ENCODE measurements at places on chromosomes 7 and 10.
A peak's percentile ranks its signal among the peaks of the same experiment; 100 is the strongest.

GRCh38 chr10:84743483-84743882 is 415.1 kb downstream of the CCSER2 start:
- no peak for DNase-seq

DNA sequence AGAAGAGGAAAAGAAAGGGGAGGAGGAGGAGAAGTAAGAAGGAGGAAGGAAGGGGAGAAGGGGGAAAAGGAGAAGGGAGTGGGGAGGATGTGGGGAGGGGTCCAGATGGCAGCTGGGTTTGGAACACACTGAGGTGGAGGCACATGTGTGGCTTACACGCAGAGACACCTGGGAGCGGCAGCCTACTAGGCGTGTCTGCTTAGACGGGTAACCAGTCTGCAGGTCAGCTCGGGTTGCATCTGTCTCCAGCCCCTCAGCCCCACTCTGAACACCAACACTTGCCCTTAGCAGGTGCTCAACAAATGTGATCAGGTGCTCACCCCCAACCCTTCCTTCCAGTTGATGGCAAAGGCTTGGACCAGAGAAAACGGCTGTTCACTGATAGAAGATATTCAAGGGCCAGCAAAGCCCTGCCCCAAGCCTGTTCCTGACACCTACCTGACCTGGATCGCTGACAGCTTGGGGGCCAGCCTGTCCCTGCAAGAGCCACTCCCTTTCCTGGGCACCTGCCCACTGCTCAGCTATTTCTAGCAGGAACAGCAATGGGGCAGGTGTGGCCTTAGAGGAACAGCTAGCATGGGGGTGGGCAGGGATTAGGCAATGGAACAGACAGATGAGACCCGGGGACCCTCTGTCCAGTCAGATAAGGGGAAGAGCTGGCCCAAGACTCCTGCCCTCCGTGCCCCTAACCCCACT is 70.5 kb downstream of the SH3PXD2A start:
- no peak for DNase-seq

GRCh38 chr10:118383063-118383689 is 41.1 kb upstream of the FAM204A start:
- DNase-seq: no peak

GRCh38 chr7:111878785-111879184 is 316.5 kb upstream of the IMMP2L start:
- DNase-seq: no peak

DNA sequence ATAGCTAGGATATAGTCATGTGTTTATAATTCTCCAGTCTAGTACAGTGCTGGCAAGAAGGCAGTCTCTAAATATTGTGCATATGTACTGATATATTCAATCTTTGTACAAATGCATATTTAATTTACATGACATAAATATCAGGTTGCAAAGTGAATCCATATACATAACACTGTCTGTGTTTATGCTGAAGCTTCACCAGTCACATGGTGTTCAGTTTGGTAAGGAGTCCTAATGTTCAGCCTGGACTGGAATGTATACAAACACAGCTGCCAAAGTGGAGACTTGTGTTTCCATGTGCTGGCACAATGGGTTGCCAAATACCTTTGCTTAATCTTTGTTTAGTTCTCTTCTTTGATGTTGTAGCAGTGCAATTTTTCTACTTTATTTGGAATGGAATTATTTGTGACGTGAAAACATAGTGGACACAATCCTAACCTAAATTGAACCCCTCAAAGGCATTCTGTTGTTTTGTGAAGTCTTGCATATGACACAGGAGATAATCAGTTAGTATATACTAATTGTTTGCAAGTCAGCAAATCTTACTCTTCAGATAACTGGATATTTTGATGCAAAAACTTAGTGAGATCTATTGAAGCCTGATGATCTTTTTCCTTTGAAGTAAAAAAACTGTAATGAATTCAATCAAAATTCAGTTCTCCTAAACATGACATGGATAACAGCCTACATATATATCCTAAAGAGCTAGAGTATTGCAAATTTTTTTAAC is 17.3 kb upstream of the ARL4A start:
- no peak for DNase-seq

DNA sequence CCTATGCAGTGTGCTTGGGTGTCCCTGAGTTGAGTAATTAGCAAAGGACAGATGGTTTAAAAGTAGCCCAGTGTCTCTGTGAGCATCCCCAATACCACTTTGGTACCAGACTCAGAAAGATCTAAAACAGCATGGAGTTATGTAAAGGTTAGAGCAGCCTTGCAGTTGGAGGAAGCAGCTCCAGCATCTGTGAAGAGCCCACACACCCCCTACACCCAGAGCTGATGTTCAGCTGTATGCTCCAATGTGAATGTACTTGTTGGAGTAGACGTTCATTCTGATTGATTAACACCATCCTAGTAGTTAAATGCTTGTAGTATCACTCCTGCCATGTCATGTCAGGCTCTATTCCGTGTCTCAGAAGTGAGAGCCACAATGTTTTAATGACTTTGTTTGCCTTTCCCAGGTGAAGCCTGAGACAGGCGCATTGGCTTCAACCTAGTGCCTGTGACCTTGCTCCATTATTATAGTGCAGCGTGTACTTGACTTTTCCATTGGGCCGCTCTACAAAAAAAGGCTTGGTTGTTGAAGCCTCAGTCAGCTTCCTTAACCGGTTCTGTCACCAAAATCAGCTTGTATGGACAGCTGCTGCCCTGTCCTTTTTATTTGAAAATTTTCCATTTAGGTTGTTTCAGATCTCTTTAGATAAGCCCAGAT is 154.2 kb downstream of the LCOR start:
- DNase-seq: no peak

DNA sequence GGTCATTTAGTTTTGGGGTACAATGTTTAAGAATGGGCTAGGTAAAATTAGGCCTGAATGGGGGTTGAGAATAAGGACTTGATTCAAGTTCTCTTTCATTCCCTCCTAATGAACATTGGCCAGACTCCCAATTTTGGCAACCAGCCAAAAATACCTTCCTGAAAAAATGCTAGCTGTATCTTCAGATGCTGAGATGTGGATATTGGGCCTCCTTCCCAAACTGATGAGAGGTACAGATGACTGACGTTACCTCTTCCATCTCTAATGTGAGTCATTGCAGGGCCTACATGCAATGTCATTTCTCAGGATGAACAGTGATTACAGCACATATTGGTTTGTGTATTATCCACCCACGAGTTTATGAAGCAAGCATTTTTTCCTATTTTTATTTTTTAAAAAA is 151.6 kb downstream of the SND1 start:
- no peak for DNase-seq

DNA sequence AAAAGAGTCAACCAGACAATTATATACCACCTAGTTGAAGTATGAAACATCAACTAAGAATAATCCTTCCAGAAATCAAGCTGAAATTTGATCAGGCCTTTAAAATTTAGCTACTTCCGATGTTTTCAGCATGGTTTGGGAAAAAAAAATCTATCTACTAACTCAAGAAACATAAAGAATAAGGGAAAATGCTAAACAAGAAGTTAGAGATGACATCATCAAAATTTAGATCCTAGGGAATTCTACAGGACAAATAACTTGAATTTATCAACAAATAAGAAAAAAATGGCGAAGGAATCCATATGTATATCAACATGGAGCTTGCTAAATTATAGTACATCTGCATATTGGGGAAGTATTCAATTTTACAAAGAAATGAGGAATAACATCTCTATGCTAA is 36.3 kb downstream of the HYAL4 start:
- DNase-seq: no peak

- DNase-seq: no peak
Observed at GRCh38 chr10:19577807-19578206, 238.4 kb upstream of the PLXDC2 start.

- no peak for DNase-seq
Observed at GRCh38 chr10:110303681-110304080, 1.0 kb downstream of the SMNDC1 start.

DNA sequence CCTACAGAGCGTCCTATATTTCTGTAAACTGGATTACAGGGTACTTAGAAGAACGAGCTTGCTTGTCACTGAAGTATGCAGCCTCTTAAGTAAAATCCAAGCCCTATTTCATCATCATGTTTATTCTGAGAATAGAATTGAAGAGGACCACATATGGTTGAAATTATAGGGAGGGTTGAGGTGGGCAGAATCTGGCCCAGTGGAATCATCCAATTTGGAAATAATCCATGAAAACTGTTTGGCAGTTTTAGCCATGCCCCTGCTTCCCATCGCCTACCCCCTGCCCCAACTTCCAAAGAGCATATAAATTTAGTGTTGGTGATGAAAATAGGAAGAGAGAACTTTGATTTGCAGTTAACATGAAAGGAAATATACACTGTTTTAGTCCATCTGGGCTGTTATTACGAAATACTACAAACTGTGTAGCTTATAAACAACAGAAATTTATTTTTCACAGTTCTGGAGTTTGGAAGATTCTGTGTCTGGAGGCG is 150.4 kb downstream of the PRKG1 start:
- no peak for DNase-seq

GRCh38 chr7:108604307-108605077 is 34.8 kb downstream of the DNAJB9 start:
- no peak for DNase-seq

DNA sequence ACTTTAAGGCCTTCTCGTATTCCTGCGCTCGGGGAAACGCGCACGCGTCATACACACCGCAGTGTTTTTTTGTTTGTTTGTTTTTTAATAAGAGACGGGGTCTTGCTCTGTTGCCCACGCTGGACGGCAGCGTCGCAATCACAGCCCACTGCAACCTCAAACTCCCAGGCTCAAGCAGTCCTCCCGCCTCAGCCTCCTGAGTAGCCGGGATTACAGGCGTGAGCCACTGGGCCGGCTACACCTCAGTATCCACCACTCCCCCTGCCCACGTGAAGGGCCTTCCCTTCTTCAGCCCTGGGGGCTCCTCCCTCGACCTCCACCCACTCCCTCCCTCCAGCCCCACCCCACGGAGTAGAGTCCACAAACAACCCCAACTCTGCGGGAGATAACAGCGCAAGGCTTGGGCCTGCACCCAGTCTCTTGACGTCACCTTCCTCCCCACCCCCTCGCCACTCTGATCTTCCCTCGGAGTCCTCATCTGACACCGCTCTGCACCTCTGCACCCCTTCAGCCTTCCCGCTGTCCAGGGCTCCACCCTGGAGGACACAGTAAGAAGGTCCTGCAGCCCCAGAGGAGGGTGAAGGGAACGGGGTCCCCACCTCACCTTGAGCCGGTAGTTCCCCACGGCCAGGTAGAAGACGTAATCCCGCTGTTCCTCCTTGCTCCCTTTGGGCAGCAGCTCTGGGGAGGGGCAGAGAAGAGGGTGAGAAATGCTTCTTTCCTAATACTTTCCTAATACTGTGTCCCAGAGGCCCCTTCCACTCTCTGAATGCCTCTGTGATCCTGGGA is 2.8 kb upstream of the CLDN15 start:
- DNase-seq: no peak

DNA sequence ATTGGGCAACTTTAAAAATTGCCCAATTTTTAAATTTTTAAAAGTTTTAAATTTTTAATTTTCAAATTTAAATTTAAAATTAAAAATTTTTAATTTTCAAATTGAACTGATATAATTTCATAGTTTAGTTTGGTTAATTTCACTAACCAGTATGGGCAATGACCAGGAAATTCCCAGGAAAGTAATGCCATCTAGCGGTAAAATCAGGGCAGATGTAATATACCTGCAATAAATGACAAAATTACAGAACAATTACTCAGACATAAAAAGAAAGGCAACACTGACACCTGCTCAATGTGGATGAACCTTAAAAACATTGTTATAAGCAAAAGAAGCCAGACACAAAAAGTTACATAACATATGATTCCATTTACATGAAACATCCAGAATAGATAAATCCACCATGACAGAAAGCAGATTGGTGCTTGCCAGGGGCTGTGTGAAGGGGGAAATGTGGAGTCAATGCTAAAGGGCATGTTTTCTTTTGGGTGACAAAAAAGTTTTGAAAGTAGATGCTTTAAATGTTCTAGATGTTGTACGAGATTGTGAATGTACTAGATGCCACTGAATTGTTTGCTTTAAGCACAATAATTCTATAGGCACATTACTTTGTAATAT is 28.6 kb upstream of the SLC16A12 start:
- DNase-seq: peak; percentile 5

DNA sequence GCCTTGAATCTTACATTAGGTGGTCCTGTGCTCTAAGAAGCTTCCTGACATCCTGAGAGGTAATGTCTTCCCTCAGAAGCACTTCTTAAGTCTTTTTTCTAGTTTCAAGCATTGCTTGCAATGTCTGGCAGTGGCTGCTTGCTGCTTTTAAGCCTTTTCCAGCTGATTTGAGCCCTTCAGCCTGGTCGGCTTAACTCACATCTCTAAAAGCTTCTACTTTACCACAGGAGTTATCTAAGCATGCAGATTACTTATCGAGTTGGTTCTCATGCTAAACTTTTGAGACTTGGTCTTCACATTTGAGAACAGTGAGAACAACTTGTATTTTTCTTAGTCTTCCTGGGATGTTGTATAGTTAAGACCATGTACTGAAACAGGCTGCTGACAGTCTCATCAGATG is 3.9 kb downstream of the LRMDA start:
- DNase-seq: no peak

- DNase-seq: no peak
Observed at GRCh38 chr10:11532306-11532705, 79.1 kb downstream of the USP6NL start.

GRCh38 chr7:3650844-3651243 is 349.8 kb downstream of the SDK1 start:
- no peak for DNase-seq

DNA sequence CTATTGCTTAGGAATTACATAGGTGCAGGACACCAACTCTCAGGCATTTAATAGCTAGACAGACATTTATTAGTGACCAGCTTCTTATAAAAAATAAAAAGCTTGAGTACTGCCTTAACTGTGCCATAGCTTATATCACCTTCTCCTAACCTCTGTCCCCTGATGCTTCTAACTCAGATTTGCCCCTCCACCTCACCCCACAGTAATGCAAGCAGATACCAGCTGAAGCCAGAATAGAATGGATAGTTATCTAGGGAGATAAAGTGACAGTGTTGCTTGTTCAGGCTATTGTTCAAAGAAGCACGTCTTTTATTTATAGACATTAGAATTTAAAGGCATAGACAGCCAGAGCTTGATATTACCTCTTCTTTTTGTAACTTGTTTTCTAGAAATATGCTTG is 99.6 kb upstream of the GLCCI1 start:
- DNase-seq: peak; percentile 18

DNA sequence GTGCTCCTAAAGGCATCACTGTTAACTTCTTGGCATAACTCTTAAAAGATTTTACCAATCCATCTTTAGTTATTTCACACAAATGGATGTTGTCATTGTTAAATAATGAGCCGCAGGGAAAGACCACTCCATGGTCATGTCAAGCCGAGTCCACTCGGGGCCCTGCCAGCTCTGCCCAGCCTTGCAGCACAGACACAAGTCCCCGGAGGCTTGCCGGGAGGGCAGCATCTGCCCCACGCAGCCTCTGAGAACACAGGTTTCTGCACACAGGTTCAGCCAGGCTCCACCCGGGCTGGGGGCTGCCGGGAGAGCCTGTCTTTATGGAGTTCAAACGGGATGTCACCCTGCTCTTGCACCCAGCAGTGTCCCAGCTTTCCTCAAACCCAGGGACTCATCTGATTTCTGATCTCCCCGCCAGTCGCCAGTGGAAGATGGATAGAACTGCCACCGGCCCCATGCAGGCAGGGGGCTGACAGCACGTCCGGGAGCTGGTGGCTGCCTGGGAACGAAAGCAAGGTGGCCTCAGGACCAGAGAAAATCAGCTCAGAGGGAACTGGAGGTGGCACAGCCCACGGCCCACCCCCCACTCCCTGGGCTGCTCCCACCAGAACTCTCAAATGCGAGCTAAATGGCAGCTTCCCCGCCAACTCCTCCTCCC is 156.2 kb downstream of the TCERG1L start:
- no peak for DNase-seq

- no peak for DNase-seq
Observed at GRCh38 chr10:64368298-64368697, 847.1 kb downstream of the REEP3 start.

GRCh38 chr10:118953598-118954393 is 75.7 kb upstream of the NANOS1 start:
- DNase-seq: no peak
